Stimulated activated CD4-positive, alpha-beta T cell treated with anti-CD3 and anti-CD28 coated beads, Interleukin-1b, Interleukin-23, amount 100 ng/mL, for 1 hour (primary cell): ENCODE measurements at places on chromosomes 3 and 15.

- no peak for DNase-seq
These were observed 138.4 kb downstream of the RSRC1 start for GRCh38 chr3:158248261-158248660.

DNA sequence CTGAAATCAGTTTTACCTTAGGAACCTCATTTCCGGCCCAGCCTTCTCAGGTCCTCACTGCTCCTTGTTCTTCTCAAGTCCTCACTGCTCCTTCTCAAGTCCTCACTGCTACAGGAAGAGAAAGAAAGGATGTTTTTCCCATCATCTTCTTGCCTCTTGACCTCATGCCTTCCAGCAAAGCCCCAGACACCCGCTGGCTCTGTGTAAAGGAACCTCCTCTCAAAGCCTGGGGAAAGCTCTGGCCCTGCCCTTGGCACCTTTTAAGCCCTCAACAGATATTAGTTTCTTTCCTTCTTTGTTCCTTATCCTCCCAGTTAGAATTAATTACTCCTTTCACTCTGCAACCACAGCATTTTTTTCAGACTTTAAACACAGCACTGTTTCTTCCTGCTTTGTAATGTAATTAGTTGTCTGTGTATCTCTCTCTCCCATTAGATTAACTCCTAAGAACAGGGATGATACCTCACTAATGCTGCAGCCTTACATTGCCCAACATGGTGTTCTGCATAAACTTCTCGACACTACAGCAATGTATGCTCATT lies 4.0 kb upstream of the WDR49 start:
- DNase-seq: no peak

- DNase-seq: no peak
These were observed 315.9 kb upstream of the TBL1XR1 start for GRCh38 chr3:177512945-177513814.

GRCh38 chr3:100407977-100408532 lies 6.7 kb downstream of the LNP1 start:
- DNase-seq: no peak

DNA sequence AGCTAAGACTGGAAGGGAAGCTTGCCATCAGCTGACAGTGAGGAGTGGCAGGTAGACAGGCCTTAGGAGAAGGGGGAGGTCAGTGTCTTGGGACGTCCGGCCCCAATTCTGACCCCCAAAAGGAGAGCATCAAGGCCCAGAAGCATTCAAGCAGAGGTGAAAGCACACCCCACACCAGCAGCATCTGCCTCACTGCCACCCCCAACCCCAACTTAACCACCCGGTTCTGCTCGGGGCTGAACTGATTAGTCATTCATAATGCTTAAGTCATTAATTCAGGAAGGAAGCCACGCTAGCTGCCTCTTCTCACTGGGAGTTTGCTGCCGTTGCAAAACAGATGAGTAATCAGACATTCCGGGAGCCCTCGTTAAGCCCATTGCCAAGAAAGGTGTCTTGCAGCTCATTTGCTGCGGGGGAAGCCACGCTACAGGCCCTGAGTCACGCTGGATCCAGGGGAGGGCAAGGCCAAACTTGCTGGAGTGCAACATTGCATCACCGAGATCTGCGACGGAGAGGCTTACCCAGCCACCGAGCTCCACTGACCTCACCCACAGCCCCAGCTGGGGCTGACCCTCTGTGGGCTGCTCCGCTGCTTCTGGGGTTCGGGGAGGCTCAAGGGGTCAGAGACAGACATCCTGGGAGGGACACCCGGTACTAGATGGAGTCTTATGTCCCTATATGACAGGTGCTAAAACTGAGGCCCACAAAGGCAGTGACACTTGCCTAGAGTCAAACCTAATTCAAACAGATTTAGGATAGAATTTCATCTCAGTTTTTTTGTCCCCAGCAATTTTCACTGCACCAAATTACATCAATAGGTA lies 46.4 kb upstream of the HES1 start:
- no peak for DNase-seq

DNA sequence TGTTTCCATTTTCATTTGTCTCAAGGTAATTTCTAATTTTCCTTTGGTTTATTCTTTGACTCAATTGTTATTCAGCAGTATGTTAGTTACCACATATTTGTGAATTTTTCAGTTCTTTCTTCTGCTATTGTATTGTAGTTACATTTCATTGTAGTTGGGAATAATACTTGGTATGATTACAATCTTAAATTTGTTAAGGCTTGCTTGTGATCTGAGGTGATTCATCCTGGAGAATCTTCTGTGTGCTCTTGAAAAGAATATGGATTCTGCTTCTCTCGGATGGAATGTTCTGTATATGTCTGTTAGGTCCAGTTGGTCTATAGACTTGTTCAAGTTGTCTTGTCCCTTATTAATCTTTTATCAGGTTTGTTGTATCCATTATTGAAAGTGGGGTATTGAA lies 63.4 kb upstream of the VEPH1 start:
- no peak for DNase-seq

DNA sequence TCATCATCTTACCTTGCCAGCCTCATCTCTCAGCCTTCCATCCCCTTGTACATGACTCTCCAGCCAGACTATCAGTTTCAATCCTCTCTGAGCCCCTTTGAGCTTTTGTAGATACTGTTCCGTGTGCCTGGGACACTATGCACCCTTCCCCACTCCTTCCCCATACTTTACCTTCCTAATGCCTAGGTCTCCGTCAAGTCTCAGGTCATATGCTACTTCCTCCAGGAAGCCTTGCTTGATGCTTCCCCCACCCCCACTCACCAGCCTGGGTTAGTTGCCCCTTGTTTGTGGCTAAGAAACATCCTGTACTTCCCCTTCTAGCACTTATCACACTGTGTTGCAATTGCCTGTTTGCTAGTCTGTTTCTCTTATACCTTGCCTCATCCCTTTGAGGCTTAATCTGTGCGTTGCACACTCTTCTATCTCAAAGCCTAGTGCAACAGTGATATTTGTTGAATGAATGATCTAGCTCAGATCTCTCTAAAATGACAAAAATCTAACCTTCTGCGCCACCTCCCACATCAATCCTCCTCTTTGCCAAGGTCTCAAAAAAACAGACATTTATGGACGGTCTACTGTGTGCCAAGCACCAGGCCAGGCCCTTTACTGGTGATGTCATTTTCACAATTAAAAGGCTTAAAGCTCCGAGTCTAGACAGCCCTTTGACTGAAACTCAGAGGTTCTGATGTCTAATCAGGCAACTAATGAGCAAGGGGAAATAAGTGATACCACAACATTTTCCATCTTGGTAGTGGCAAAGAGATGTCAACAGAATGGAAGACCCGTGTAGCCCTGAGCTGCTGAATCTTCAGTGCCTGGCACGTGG lies 6.5 kb upstream of the USP3 start:
- DNase-seq: no peak

- DNase-seq: no peak
These were observed 112.5 kb downstream of the TIGIT start for GRCh38 chr3:114406286-114406685.
